ENCODE measurements at places on chromosomes 5 and 9. TPM values are rescaled to one million over a fixed set of nuclear protein-coding genes. Genes with fewer than 3 reads are reported as not detected.
A peak's percentile ranks its signal among the peaks of the same experiment; 100 is the strongest.

Gene ORM2
- total RNA-seq: not detected

Gene HMCN2
- 1.6 TPM for total RNA-seq

GRCh38 chr5:12772276-12772675 is 868.0 kb upstream of the CTNND2 start:
- no peaks in the 10 kb centered on the region for H3K27me3 ChIP-seq
- no peaks in the 10 kb centered on the region for H3K4me1 ChIP-seq
- H3K36me3 ChIP-seq: no peaks in the 10 kb centered on the region

- H3K36me3 ChIP-seq: 0 out of 2 replicates have a peak, but pooled peaks cover 5% of the 10 kb centered on the region
- no peaks in the 10 kb centered on the region for H3K27me3 ChIP-seq
- H3K27ac ChIP-seq: no peak overlapping the region
- H3K4me3 ChIP-seq: no peak overlapping the region
- DNase-seq: no peak
These were observed 70.2 kb downstream of the NR2F1-AS1 start for GRCh38 chr5:93510626-93511380.

DNA sequence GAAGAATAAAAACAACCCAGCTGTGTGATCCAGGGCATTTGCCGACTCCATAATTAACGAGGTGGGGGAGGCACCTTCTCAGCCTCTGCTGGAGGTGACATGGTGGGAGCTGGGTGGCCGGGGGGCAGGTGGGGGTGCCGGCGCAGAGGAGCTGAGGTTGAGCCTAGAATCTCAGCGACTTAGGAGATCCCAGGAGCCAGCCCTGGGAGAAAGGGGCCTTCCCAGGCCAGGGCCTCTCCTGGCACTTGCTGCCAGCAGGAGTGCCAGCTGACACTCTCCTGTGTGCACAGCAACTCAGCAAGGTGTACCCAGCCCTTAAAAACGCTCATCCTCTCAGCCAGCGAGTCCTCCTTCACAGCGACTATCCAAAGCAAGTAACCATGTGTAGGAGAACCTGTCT is 62.8 kb upstream of the FCN1 start:
- no peak overlapping the region for H3K27ac ChIP-seq
- DNase-seq: no peak
- no peaks in the 10 kb centered on the region for H3K36me3 ChIP-seq
- H3K27me3 ChIP-seq: peaks cover 73% of the 10 kb centered on the region
- H3K4me1 ChIP-seq: no peaks in the 10 kb centered on the region

DNA sequence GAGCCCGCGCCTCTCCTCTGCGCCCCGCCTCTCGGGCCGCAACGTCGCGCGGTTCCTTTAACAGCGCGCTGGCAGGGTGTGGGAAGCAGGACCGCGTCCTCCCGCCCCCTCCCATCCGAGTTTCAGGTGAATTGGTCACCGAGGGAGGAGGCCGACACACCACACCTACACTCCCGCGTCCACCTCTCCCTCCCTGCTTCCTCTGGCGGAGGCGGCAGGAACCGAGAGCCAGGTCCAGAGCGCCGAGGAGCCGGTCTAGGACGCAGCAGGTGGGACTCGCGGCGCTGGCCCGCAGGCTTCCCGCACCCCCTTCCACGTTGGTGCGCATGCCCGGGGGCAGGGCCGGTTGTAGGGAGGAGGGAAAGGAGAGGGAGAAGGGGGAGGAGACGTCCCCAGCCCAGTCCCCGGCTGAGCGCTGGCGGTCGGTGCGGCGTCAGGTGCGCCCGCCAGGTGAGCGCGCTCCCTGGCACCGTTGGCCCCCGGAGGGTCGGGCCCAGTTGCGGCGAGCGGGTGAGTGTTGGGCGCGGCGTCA is at the start of gene OCLN:
OCLN (plus strand) TSS at position 400 of the 532 bp plus-strand sequence. CDS start 11,455 bp downstream, outside the sequence.
- H3K36me3 ChIP-seq: peaks cover 4% of the 10 kb centered on the region
- H3K4me1 ChIP-seq: peaks cover 44% of the 10 kb centered on the region
- H3K27me3 ChIP-seq: no peaks in the 10 kb centered on the region
- peak; percentile 92 for DNase-seq
- peak within 1 kb of the TSS; percentile 80 for H3K4me3 ChIP-seq

DNA sequence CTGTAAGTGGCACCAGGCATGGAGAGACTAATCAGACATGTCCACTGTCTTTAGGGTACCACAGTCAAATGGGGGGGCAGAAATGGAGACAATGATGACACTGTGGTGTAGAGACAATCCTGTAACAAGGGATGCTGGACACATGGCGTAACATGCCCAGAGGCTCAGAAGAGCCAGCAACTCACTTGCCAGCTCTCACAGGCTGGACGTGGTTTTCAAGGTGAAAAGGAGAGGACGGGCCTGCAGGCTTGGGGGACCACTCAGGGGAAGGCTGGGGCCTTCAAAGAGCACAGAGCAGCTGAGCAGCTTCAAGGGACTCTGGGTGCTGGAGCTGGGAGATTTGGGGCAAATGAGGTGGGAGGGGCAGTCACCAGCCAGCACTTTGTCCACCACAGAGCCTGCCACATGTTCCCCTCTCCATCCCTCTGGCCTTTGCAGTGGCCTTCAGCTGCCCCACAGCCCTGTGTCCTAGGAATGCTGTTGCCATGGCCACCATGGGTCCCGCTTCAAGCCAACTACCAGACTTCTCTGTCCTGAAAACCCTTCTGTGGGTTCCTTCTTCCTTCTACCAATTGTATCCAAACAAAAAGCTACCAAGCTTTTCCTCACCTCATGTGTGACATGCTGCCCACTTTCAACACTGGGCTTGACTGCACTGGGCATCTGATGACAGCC is 140.4 kb downstream of the GABBR2 start:
- no peak for DNase-seq
- H3K27ac ChIP-seq: no peak overlapping the region
- H3K27me3 ChIP-seq: no peaks in the 10 kb centered on the region
- H3K36me3 ChIP-seq: no peaks in the 10 kb centered on the region
- no peaks in the 10 kb centered on the region for H3K4me1 ChIP-seq

GRCh38 chr5:98770911-98771322 is 2.5 kb upstream of the RGMB start:
- no peak for DNase-seq
- peaks cover 23% of the 10 kb centered on the region for H3K4me1 ChIP-seq
- no peaks in the 10 kb centered on the region for H3K27me3 ChIP-seq
- H3K36me3 ChIP-seq: no peaks in the 10 kb centered on the region

DNA sequence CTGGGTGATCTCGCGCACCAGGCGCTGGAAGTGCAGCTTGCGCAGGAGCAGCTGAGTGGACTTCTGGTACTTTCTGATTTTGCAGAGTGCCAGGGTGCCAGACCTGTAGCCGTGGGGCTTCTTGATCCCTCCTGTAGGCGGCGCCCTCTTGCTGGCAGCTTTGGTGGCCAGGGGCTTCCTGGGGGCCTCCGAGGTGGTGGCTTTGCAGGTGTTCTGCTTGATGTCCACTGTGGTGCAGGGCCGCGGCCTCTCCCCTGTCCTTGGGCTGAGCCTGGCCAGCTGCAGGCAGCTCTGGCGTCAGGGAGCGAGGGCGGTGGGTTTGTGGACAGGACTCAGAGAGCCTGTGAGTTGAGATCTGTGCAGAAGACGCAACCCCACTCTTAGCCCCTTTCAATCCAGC is 36.1 kb downstream of the TAF11L14 start:
- DNase-seq: no peak
- H3K36me3 ChIP-seq: no peaks in the 10 kb centered on the region
- H3K4me1 ChIP-seq: no peaks in the 10 kb centered on the region
- H3K27me3 ChIP-seq: peaks cover 50% of the 10 kb centered on the region

All from PC-9 (cell line).